Activated CD4-positive, alpha-beta memory T cell treated with anti-CD3 and anti-CD28 coated beads, Interleukin-2, amount 10 ng/mL, durations not matched to agents 7 days and 5 days (primary cell): ENCODE measurements at places on chromosomes 1 and 21. TPM values are rescaled to one million over a fixed set of nuclear protein-coding genes. Genes with fewer than 3 reads are reported as not detected.

Gene TBX15
- total RNA-seq: not detected

Gene C1orf210
- not detected for total RNA-seq

Gene NUCKS1
- total RNA-seq: 185 TPM

Gene RASSF5
- total RNA-seq: 216 TPM

Gene CRYAA
- not detected for total RNA-seq

Gene TRIM67
- total RNA-seq: not detected

DNA sequence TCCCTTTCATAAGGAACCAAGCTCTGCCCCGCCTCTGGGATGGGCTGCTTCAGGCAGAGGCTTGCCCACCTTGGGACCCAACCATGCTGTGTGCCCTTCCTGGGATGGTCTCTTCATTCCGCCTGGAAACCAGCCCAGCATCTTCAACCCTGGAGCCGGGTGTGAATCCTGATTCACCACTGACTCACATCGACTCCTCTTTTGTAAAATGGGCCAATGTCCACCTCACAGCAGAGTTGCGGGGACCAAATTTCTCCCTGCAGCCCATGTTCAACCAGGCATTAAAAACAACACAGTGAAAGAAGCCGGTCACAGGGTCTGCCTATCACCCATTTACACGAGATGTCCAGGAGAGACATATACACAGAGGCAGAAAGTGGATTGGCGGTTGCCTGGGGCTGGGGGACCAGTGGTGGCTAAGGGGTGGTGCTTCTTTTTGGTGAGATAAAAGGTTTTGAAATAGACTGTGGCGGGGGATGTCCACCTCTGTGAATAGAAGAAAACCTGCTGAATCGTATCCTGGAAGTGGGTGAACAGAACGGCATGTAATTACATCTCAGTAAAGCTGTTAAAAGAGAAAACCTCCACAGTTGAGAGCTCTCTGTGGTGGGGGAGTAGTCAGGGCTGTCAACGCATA, 6.9 kb upstream of the GPR153 start:
- no peak for DNase-seq

- no peak for DNase-seq
Measured at GRCh38 chr1:31297277-31298247, 730 bp downstream of the ZCCHC17 start.

DNA sequence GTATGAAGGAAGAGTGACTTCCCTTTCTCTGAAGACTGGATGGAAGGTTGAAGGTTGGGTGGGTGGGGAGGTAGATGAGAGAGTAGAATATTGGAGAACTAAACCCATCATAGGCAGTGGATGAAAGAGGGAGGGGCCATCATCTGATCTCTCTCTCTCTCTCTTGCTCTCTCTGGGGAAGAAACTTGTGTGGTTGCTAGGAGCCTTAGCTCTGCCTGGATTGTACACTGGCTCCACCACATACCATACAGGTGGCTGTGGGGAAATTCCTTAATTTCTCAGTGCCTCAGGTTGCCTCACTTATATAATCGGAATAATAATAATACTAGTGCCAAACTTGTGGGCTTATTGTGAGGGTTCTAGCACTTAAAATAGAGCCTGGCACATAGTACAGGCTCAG, 9.5 kb downstream of the XCL1 start:
- DNase-seq: no peak

DNA sequence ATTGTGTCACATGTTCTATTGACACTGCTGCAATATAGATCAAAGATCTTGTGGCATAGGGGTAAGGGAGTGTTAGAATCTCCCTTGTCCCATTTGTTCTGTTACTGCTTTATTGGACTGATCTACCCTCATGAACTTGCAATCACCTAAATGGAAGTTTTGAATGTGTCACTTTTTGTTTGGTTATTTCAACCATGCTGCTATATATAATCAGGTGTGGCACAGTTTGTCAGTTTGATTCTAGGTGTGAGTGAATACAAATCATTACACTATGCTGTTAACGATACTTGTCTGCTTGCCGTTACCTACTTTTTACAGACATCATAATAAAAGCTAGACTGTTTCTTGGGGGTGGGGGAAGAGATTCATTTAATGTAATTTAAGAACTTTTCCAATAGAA, 82.6 kb downstream of the MAB21L3 start:
- no peak for DNase-seq
